Kidney (tissue), 22 donors: ENCODE measurements at places on chromosomes 13 and 19. TPM values are rescaled to one million over a fixed set of nuclear protein-coding genes. Genes with fewer than 3 reads are reported as not detected.

ELSPBP1 gene
- not detected for polyA plus RNA-seq

KLK14 gene
- polyA plus RNA-seq, result not detected

METTL21C gene
- polyA plus RNA-seq, result not detected

PLIN5 gene
- 21.2 TPM for polyA plus RNA-seq

ZNF536 gene
- 0.19 TPM for polyA plus RNA-seq

RAX2 gene
- not detected for polyA plus RNA-seq

SIGLEC5 gene
- not detected for polyA plus RNA-seq
